Osteocyte (in vitro differentiated cells): ENCODE measurements at places on chromosomes 1 and 21. TPM values are rescaled to one million over a fixed set of nuclear protein-coding genes. Genes with fewer than 3 reads are reported as not detected.

DNA sequence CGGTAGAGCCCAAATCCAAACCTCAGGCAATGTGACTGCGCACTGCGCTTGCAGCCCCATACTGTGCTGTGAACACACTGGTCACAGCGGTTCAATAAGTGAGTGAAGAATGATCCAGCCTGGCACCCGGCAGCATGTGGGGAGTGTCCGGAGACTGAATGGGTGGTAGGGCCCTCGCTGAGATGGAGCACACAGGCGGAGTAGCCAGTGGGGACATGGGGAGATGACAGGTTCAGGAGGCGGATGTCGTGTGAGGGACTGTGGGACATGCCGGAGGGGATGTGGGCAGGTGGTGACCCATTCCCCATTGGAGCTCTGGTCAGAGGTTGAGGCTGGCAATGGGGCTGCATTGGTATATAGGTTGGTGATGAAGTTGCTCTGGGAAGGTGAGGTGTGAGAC is 5.6 kb downstream of the SRARP start:
- no peak for DNase-seq

DNA sequence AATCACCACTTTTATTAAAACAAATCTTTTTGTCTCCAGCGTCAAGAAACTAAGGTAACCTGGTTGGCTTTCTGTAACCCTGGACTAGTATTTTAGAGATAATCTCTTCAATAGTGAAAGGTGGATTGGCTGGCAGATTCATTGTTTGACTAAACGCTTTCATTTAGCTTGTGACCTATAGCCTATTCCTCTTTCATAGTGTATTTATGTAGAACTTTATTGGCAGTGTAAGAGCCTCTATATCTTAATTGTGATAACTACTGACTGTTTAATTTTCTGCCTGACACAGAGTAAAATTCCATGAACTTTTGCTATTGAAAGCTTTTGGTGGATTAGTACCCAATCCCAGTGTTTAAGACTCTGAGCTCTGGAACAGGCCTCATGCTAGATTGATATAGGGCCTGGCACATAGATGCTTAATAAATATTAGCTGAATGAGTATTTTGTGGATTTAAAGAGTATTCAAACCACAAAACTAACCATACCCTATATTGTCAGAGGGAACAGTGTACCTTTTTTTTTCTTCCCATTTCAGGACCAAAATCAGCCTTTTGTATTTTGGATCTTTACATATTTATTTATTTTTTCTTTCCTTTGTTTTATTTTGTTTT is 34.8 kb downstream of the AK4 start:
- DNase-seq = no peak

Gene DNAI4
- total RNA-seq = 8.9 and 10.0 TPM in 2 replicates

DNA sequence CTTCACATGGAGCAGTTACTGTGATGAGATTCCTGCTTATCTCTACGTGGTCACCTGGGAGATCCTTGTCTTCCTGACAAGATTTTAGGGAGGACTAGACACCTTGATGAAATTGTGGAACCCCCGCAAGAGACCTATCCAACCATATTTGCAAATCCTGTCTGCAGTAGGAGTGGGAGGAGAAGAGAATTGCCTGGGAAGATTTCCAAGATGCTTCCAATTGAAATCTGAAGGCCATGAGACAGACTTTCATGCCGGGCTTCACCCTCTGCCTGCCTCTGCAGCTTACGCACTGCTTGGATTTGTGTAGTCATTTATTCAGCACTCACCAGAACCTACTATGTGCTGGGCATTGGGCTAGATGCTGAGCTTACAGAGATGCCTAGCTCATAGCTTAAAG is 106.6 kb downstream of the OMA1 start:
- no peak for DNase-seq

Gene MYCL
- total RNA-seq = 0.21 TPM in 1 of 2 replicates, not detected in the other

Gene ELAVL4
- total RNA-seq = not detected in 2 replicates

DNA sequence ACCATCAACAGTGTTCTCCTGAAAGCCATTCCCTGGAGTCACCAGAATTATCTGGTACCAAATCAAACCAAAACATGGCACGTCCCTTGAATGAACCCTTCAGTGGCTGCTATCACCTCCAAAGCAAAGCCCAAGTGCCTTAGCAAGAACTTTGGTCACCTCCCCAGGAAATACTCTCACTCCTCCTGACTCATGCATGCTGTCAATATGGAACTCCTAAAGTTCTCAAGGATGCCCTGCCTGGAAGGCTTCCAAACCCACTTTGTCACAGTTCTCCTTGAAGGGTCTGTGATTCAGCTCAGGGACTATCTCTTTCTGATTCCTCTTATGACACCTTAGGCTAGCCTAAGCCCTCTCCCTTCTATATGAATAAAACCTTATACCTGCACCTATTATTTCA is 146.1 kb upstream of the RUNX1 start:
- DNase-seq = no peak

DNA sequence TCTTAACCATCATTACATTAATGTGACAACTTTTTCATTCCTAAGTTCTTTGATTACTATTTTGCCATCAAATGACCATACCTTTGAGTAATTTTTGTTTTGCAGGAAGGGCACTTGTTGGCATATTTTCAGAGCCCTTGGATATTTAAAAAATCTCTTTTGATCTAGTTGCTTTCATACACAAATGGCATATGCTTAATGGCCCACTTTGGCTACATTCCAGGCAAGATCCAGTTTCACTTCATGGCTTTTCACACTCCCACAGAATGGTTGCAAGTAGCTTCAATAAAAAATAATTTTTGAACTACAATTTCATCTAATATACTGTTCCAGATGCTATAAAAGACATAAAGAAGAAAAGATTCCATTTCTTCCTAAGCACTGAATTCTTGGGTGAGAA is 18.1 kb downstream of the ADAM30 start:
- DNase-seq = no peak

DNA sequence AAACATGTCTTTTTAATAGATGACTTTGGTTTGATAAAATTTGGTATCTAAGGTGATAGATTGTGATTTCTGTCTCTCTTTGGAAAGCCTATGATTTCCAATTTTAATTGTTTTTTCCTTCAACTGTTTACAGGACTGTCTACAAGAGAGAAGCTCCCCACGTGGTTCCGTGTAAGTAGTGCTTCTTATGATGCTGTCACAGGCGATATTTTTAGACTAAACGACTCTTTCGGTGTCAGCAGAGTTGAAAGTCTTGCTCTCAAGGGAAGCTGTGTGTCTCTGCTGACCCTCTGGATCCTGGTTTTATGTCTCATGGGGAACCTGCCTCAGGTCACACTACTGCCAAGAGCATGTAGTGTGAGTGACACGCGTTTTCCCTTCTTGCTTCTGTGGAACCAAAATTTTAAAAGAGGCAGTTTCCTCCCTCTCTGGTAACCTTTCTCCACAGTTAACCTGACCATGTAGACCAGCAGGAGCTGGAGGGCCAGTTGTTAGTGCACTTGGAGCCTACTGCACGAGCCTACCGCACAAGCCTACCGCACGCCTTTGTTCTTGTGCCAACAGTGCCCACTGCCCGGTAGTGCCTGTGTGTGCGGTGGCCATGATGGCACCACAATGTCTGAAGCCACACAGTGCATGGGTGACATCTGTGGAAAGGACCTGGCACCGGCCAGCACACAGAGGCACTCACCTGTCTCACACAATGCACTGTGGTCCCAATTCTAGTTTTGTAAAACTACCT is 91.9 kb downstream of the PCBP3 start:
- no peak for DNase-seq

DNA sequence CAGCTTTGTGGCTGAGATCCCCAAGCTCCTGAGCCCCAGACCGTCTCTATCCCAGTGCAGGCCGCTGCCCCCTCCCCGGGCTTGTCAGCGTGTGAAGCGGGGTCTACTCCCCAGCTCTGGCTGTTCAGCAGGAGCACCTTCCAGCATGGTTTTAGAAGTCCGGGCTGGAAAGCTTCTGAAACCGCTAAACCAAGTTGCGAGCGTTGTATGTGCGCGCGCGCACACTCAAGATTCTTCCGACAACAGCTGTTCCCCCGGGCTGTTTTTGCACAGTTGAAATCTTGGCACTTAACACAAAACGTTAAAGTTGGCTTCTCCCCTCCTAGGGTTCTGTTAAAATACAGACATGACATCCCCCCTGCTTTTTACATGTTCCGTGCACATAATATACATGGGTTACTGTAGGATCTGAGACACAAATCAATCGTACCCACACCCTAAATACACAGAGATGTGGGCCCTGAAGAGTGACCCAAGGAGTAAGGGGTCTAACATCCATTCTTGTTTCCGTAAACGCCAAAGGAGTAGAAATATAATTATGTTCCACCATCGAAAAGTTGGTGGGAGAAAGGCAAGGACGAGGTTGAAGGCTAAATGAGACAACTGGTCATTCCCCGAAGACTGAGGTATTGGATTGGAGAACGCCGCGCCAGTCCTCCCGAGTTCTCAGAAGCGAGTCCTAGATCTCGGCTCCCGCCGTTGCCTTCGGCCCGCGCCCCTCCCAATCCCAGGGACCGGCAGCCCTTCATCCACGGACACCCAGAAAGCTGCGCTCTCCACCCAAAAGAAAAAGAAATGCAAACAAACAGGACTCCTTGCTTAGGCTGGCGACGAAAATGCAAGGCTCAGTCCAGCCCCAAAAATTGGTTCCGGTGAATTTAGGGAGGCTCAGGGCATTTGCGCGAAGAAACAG is 1.3 kb downstream of the TBX15 start:
- DNase-seq = no peak

- no peak for DNase-seq
These were observed 267.3 kb upstream of the DUSP10 start for GRCh38 chr1:222009105-222009730.

DNA sequence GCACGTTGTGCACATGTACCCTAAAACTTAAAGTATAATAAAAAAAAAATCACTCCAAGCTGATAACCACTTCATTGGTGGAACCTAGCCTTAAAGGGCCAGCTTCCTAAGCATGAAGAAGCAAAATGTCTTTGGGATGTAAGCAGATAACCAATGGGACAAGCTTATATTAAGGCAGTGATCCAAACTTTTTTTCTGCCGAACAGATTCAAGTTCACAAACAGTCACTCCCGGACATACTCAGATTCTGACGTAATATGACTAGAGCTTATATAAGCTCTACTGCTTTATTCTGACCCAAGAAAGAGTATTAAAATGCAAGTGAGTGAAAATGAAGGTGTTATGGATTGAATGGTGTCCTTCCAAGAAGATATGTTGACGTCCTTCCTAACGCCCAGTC is 44.9 kb upstream of the HIVEP3 start:
- DNase-seq = no peak

- no peak for DNase-seq
These were observed 805.1 kb upstream of the ADAMTS5 start for GRCh38 chr21:27771938-27772483.

- DNase-seq = no peak
These were observed 78.0 kb downstream of the ATP6V1G3 start for GRCh38 chr1:198462365-198463019.

DNA sequence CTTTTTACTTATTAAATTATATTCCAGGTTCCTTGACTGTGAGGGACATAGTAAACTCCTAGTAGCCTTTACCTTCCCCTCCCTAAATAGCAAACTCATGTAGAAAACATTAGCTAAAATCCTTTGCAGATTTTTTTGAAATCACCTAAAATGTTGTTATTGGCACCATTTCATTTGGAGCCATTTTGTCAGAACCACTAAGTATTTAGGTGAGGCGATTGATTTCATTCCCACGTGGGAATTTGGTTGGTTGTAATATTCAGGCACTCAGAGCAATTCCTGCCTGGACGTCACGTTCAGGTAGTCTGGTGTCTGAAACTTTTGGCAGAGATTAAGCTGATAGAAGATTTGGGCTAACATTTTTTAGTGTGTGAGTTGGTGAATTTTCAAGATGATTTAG is 84.3 kb downstream of the CAMTA1 start:
- DNase-seq = no peak

Gene CFAP74
- not detected in 2 replicates for total RNA-seq

Gene SPRR1A
- total RNA-seq = not detected in 2 replicates

GRCh38 chr21:31443736-31444521 is 99.9 kb upstream of the TIAM1 start:
- DNase-seq = no peak

- DNase-seq = no peak
These were observed 544 bp upstream of the CCT8 start for GRCh38 chr21:29074007-29074376.

Gene KDM1A
- total RNA-seq = 103 and 107 TPM in 2 replicates

DNA sequence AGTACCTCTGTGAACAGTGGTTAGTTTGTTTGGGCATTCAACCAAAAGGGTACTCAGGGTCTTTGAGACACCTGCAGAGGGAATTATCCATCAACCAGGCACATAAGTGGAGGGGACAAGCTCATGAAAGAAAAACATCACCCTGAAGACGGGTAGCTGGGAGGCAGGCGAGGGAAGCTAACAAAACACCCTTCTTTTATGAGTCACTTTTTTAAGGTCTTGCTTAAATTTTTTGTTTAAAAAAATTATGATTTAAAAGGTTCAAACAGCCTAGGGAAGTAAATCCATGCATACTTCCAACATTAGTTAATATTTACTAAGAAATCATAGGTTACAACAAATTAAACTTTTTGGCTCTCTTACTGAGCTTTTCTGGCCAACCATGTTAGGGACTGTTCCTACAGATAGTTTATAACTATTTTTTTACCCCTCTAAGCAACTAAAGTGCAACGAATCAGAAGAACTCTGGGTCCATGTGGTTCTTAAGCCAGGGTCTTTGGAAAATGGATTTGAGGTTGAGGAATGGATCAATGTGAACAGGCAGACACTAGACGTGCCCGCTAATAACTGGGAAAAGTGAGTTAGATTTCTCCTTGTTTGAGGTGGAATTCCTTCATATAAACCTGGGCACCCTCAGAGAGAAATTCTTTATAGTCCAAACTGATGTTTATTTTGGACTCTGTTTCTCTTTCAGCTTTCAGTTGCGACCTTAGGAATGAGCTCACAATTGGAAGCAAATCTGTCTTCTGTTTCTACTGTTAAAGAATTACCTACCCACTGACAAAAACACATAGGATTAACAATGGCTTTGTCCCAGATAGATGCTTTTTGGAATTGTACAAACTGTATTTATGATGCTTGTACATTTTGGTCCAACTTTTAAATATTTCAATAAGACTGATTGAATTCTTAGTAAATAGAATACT is 123.0 kb downstream of the LYPLAL1 start:
- DNase-seq = no peak

GRCh38 chr1:233065685-233066084 is 115.3 kb downstream of the NTPCR start:
- no peak for DNase-seq

DNA sequence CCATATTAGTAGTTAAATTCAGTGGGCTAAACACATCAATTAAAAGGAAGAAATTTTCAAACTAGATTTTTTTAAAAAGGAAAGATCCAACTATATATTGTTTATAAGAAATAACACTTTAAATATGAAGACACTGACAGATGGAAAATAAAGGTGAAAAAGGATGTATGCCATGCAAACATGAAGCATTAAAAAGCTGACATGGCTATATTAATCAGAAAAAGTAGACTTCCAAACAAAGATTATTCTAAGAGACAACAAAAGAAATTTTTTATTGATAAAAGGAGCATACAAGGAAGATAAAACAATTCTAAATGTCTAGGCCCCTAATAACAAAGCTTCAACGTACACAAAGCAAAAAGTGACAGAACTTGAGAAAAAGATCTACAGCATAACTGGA is 92.2 kb downstream of the ATF6 start:
- no peak for DNase-seq

Gene QSOX1
- total RNA-seq = 152 and 162 TPM in 2 replicates

Gene RGSL1
- not detected in 2 replicates for total RNA-seq

- no peak for DNase-seq
These were observed 161.0 kb downstream of the URB2 start for GRCh38 chr1:229786974-229787610.

Gene GBP6
- not detected in 2 replicates for total RNA-seq

- no peak for DNase-seq
These were observed 9.3 kb upstream of the TSNAX start for GRCh38 chr1:231519166-231519565.

GRCh38 chr1:178951600-178951999 is 74.1 kb upstream of the FAM20B start:
- no peak for DNase-seq
